ENCODE measurements at places on chromosomes 3 and 15. TPM values are rescaled to one million over a fixed set of nuclear protein-coding genes. Genes with fewer than 3 reads are reported as not detected.

- DNase-seq = no peak
These were observed 1.2 kb downstream of the VILL start for GRCh38 chr3:37991823-37992222.

GRCh38 chr3:103060242-103060641 lies 625.4 kb downstream of the ZPLD1 start:
- no peak for DNase-seq

The C3orf85 gene
- not detected for total RNA-seq

- no peak for DNase-seq
These were observed 53.5 kb downstream of the SEMA5B start for GRCh38 chr3:122973893-122974615.

- DNase-seq = no peak
These were observed 126.0 kb downstream of the FMN1 start for GRCh38 chr15:33068511-33068990.

The GLDN gene
- total RNA-seq = 9.9 TPM

GRCh38 chr15:23050708-23051107 lies 11.3 kb upstream of the TUBGCP5 start:
- no peak for DNase-seq

GRCh38 chr15:70473581-70474370 lies 289.6 kb downstream of the UACA start:
- no peak for DNase-seq
